ENCODE measurements at places on chromosomes 2 and 18.

GRCh38 chr2:152600697-152601096 lies 116.6 kb downstream of the PRPF40A start:
- DNase-seq: no peak

- no peak for DNase-seq
Observed at GRCh38 chr2:13193075-13193474, 476.3 kb downstream of the TRIB2 start.

- no peak for DNase-seq
Observed at GRCh38 chr2:237702441-237703391, 75.3 kb downstream of the LRRFIP1 start.

- no peak for DNase-seq
Observed at GRCh38 chr2:59021786-59022185, 780.7 kb upstream of the FANCL start.

- no peak for DNase-seq
Observed at GRCh38 chr18:2662990-2663389, 7.5 kb downstream of the SMCHD1 start.

DNA sequence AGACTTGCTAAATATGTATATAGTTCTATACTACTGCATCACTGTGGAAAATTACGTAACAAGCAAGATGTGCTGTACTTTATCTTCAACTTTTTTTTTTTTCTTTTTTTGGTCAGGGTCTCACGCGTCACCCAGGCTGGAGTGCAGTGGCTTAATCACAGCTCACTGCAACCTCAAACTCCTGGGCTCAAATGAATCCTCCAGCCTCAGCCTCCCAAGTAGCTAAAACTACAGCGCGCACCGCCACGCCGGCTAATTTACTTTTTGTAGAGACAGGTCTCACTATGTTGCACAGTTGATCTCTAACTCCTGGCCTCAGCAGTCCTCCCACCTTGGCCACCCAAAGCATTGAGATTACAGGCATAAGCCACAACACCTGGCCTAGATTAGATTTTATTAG lies 68.0 kb downstream of the COX7A2L start:
- DNase-seq: no peak

- DNase-seq: no peak
Observed at GRCh38 chr18:13518382-13518781, 208.0 kb downstream of the FAM210A start.

DNA sequence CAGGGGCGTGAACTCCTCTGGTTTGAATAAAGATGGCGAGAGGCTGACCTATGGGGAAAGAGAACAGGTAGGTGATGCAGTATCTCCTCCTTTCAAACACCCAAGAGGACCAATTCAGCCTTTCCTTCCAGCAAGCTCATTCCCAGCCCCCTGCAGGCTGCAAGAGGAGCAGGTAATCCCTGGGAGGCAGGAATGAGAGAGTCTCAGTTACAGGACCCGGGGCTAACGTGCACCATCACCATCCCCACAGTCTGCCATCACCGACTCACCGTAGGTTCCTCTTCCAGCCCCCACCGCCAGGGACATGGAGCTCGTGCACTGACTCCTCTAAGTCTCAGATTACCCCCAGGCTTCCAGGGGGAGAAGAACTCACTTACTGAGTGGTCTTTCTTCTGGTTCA lies 26.7 kb downstream of the XDH start:
- no peak for DNase-seq
